ENCODE measurements at places on chromosomes 16 and 17.

DNA sequence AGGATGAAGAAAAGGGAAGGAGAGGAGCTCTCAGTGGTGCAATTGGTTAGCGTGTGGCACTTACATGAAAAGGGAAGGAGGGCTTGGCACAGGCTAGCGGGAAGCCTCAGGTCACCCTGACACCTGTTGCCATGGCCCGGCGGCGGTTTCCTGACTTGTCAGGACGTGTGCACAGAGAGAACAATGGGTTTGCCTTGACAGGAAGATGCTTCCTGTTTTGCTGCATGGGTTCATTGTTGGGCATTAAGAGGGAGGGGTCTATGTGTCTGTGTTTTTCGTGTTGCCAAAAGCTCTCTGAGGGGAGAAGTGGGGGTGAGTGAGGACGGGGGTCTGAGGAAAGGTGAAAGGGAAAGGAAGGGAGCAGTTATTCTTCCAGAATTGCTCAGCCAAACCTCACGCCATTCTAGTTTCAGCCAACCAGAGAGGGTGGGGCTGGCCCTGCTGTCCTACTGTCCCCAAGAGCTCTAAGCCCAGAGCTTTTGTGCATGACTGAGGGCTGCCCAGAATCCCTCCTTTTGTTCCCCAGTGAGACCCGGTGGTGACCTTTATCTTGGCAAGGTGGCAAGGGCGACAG, 17.1 kb upstream of the CCR7 start:
- no peak for DNase-seq

GRCh38 chr17:16932611-16933010, 39.3 kb downstream of the TNFRSF13B start:
- no peak for DNase-seq

DNA sequence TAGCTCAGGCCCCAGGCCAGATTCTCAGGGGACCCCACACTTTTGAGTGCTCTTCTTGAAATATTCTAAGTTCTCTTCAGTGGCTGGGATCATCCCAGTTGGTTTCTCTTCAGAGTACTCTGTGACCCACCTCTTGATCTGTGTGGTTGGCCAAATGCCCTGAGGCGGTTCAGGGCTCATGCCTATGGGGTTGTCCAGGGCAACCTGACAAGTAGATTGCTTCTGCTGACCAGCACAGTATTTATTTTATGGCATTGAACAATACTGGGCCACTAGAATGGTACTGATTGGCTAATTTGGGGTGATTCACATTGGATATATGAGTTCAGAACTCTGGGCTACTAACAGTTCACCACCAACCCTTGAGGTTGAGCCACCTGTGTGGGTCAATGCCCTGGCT, 7.4 kb upstream of the GOSR2 start:
- no peak for DNase-seq

GRCh38 chr16:85025781-85026653, 1.6 kb upstream of the KIAA0513 start:
- DNase-seq: no peak

DNA sequence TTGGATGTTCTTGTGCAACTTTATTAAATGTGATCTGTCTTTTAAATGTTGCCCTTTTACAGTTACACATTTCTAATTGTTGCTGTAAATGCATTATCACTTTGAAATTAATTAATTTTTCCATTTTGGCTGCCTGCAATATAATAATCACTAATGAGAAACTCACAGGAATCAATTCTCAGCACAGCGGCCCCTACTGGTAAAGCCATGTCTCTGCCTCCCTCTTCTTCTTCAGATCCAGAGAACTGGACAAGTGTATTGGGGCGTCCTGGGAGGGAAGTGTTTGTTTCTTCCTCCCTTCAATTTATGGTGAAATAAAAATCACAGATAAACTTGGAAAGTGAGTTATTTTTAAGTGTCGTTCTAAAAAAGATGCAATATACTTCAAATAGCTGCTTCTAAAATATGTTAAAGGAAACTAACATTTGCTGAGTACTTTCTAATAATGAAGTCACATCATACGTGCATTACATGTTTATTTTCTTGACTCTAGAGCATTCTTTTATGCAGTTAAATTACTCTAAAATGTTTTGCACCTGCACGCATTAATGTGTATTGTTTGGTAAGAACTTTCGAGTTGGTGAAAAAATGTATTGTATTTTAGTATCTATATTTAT, 338.0 kb downstream of the WWOX start:
- no peak for DNase-seq

- DNase-seq: no peak
These were observed 769.1 kb upstream of the CDH8 start for GRCh38 chr16:62805221-62805857.

DNA sequence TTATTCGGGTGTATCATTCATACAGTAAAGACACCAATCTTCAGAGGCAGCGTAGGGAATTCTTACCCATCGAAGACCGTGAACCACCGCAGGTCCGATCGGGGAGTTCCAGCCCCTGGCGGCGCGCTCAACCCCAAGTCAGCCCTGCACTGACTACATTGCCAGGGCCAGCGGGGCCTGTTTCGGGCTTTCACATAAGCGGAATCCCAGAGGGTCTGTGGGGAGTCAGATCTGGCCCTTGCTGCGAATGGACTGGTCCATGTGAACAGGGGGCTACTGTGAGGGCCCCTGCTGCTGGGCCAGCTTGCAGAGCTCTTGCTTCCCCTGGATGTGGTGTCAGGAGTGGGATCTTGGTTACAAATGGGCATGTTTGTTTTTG, 7.6 kb downstream of the PDE6G start:
- no peak for DNase-seq

DNA sequence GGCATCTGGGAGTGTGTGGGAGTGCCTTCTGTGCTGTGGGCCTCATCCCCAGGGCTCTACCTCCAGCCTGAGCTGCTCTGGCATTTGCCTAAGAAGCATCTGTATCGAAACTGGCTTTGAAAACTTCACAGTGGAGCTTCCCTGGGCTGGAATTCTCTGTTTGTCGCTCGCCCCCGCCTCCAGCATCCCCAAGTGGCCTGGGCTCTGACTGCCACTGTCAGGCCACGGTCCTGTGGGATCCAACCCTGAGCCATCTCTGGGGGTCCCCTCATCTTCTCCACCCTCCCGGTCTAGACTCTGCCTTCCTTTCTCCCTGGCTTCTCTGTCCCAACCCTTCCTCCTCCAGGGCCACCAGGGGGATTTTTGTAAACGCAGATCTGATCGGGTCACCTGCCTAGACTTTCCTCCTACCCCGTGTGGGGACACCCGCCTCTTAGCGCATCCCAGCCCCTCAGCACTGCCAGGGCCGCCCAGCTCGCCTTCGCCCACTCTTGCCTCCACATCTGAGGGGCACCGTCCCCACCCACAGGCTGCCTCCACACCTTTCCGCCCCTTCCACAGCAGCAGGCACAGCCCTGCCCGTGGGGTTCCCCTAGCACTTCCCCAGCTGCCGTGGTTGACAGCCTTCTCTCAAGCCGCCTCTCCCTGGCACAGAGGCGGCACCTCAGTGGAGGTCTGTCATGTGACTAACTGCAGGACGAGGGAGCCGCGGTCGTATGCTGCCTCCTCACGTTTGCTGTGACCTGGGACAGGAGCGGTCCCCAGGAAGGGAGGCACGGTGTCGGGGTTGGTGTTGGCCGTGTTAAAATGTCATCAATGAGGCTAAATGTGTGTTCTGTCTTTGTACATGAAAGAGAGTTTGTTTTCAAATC, 12.0 kb downstream of the TBC1D24 start:
- DNase-seq: peak; percentile 54

DNA sequence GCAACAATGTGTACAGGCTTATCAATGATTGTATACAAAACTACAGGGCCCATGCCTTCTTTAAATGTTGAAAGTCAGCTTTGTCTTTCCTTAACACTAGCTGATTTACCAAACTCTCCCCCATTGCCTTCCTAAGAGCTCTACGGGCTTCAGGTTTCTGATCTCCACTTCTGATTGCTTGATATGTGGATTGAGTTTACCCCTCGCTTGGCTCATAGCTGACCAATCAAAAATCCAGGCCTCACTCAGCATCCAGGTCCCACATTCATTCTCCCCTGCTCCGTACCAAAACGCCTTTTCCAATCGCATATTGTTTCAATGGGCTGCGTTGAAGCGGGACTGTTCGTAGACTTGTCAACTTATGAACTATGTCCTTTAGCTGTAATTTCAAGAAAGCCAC, 195.1 kb upstream of the TOX3 start:
- no peak for DNase-seq

GRCh38 chr17:8255499-8255898, 6.4 kb downstream of the PFAS start:
- no peak for DNase-seq

GRCh38 chr17:4543557-4544026, 11.6 kb downstream of the MYBBP1A start:
- no peak for DNase-seq

DNA sequence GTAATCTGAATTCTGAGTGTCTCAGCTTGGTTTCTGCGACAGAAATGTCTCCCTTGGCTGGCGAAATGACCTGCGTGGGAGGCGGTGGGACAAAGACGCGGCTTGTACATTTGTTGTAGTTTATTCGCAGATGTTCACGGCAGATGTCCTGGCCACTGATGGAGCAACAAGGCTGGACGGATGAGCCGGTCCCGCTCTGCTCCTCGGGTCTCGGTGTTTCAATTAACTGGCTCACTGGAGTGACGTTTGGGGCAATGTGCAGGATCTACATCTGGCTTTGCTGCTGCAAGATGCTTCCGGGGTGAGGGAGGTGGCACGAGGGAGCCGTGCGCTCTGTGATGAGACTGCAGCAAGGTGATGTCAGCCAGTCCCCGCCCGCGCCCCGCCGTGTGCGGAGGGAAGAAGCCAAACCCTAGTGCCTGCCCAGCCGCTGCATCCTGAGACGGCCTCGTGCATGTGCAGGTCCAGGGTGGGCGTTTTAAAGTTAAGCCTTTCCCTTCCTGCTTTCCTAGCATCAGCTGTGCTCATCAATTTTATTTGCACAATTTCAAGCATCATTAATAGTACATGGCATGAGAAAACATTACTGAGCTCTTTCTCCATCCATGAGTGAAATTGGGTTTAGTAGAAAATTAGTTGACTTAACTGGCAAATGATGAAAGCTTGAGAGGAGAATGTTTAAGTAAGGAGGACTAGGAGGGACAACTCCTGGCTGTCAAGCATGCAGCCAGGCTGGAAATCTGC, 44.4 kb downstream of the MGAT5B start:
- no peak for DNase-seq

DNA sequence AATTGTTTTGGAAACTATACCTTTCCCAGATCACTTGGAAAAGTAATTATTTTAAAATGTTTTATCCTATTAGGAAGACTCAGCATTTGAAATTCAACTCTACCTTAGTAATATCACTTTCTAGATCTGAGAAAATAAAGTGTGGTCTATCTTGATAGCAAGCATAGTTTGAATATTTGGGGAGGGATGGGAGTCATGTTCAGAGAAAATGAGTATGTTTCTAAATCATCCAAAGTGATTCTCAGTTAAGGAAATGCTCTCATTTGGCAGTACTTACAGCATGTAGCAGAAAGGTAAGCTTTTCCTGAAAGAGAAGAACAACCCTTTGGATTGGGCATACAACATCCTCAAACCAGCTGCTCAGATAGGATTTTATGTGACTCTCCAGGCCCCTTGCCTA, 6.9 kb downstream of the C17orf75 start:
- no peak for DNase-seq

DNA sequence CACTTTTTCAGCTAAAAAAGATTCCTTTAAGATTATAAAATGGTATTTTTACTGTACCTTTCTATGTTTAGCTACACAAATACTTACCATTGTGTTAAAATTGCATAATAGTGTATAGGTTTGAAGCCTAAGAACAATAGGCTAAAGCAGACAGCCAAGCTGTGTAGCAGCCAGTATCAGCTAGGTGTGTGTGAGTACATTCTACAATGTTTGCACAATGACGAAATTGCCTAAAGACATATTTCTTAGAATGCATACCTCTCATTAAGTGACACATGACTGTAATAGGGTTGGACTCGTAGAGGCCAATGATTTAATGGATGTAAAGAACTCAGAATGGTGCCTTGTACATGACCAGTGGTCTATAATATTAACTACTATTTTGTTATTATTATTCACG, 1.9 kb upstream of the MT1B start:
- DNase-seq: no peak

DNA sequence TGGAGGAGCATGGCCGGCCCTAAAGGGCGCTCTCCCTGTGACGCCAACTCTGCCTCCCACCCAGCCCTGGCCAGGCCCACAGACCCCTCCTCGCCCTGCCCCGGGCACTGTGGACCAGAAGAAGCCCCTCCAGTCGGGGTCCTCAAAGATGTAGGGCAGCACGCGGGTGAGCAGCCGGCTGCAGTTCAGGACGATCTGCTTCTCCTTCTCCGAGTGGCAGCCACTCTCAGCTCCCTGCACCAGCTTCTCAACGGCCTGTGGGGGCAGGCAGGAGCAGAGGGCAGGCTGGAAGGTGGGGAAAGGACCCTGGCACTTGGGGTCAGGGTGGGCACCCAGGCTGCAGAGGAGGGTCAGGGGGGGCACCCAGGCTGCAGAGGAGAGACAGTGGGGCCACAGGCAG, 8.9 kb downstream of the HID1 start:
- DNase-seq: no peak

DNA sequence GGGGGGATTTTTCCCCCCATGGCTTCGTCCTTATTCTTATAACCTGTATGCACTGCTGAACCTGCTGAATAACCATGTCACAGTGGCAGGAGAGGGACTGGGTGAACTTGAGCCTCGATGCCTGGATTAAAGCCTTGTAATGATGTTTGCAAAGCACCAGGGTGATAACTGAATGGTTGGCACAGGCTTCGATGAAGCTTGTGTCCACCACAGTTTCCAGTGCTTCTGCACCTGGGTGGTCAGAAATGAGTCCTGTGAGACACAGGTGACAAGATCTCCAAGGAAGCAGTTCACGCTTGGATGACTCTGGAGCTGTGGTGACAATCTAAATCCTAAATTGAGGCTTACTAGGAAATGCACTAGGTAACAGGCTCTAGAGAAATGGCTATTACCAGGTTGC, 729.3 kb downstream of the MAF start:
- DNase-seq: no peak

DNA sequence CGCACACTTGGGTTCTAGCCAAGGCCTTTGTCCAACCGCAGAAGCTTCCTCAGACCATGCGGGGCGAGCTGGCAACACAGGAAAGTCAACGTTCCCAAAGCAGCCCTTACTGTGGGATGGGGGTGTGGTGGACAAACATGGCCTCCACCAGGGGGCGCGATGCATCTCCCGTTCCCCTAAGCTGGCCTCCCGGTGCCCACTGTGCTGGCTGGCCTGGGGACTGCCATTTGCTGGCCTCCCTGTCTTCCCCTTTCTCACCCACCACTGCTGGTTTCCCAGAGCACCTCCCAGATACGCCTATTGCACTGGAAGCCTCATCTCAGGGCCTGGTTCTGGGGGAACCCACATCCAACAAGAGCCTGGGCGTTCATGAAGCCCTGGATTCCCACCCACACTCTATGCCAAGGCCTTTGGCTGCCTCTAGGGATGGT, 145.3 kb downstream of the IRF8 start:
- no peak for DNase-seq

DNA sequence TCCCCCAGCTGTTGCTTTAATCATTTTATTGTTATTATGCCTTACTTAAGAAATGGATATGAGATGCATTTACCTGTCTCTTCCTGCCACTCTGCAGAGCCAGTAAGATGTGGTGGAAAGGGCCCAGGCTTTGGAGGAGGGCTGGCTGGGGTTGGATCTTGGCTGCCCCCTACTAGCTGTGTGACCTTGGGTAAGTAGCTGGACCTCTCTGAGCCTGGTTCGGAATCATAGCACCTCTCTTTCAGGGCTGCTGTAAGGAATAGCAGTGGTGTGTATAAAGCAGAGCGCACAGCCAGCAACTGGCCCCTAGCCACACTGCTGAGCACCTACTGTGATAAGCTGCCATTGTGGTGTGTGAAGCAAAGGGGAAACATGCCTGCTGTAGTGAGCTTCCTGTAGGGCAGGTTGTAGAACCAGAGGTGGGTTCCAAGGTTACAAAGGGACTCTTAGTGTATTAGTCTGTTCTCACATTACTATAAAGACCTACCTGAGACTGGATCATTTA, 23.9 kb downstream of the MAPT start:
- DNase-seq: no peak

Measured in activated CD8-positive, alpha-beta memory T cell treated with anti-CD3 and anti-CD28 coated beads for 1 hour (primary cell).